Endothelial cell of umbilical vein (primary cell): ENCODE measurements at places on chromosomes 6 and 20. TPM values are rescaled to one million over a fixed set of nuclear protein-coding genes. Genes with fewer than 3 reads are reported as not detected.
A peak's percentile ranks its signal among the peaks of the same experiment; 100 is the strongest.

Gene SPAG4
- total RNA-seq, result 3.7 and 7.2 TPM in 2 replicates

Gene ZC2HC1B
- not detected in 2 replicates for total RNA-seq

Gene MYB
- total RNA-seq, result 0.53 and 0.58 TPM in 2 replicates

Gene MUC22
- not detected in 2 replicates for total RNA-seq

Gene HSPA1L
- total RNA-seq, result 0.74 and 0.77 TPM in 2 replicates

Gene BNIP5
- total RNA-seq, result not detected in 2 replicates

DNA sequence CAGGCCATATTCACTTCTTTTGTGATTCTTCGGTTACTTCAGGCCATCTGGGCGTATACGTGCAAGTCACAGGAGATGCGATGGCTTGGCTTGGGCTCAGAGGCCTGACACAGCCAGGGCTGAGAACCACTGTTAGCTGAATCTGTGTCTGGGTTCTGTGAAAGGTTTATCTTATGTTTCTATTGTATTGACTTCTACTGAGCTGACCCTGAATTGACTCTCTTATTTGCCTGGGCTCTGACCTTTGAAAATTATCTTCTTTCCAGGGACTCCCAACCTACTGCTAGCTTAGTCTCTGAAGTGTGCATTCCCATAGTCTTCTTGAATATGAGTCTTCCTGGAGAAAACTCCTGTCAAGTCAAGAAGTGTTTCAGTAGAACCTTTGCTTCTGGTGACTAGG lies 226.4 kb upstream of the SOX4 start:
- no peak for DNase-seq

DNA sequence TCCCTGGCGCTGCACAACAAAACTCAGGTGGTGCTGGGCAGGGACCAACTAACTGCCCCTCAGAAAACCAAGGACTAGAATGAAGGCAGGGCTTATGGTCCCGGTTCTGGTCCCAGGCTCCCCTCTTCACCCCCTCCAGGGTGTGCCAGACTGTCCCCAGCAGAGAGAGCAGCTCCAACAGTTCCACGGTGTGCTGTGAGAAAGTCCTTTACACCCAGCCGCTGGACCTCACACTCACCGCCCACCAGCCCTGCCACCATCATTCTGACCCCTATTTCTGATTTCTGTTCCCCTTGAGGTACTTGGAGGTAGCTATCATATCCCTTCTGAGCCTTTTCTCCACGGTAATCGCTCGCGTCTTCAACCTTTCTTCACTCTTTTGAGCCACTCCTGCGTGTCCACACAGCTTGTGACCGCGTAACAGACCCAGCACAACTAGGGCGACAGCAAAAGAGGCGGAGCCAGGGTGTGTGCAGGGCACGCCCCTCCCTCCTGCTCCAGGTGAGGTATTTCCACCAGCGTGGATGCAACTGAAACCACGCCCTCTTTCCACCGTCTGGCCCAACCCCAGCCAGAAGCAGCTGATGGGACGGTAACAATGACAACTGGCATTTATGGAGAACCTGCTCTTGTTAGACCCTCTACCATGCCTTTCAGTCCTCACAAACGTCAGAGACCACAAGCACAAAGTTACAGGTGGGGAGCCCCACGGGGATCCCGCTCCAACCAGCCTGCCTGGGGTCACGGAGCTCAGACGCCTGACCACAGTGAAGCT lies 2.3 kb downstream of the PXDC1 start:
- DNase-seq, result peak; percentile 46

DNA sequence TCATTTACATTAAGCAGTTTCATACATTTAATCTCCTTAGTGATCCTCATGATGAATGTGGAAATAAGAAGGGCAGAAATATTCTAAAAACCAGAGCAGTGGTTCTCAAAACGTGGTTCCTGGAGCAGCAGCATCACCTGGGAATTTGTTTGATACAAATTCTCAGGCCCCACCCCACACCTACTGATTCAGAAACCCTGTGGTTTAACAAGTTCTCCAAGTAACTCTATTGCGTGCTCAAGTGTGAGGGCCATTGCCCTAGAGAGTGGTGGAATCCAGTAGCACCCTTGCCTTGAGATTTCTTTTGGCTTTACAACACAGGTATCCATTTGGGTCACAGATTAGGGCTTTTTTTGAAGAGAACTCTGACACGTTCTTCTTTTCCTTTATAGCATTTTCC lies 354.6 kb upstream of the FLRT3 start:
- DNase-seq, result no peak

DNA sequence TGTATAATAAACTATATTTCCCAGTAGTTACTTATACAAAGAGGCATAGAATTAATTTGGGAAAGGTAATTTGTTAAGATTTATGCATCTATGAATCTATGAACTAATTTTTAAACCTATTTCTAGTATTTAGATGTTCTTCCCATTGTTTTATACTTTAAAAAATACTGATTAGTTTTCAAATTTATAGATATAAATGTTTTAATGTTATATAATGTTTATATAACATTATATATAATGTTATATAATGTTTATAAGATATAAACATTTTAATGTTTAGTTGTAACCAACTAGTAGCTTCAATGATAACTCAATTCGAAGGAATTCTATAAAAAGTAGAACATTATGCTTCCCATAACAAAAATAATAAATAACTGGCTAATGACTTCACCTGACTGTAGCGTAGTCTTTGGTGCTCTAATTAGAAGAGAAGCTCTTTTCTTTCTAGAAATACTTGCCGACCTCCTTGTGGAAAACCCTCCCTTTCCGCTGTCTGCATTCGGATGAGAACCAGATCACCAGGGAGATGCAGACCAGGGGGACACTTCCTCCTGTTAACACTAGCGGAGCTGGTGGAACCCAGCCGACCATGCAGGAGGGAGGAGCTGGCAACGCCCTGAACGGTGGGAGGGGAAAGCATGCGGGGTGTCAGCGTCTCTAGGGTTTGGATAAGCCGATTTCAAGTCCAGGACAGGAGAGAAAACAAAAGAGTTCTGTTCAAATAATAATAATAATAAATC lies 158.4 kb downstream of the OR2B2 start:
- DNase-seq, result peak; percentile 37

GRCh38 chr20:52500157-52500556 lies 308.6 kb upstream of the ZFP64 start:
- DNase-seq, result peak; percentile 13

DNA sequence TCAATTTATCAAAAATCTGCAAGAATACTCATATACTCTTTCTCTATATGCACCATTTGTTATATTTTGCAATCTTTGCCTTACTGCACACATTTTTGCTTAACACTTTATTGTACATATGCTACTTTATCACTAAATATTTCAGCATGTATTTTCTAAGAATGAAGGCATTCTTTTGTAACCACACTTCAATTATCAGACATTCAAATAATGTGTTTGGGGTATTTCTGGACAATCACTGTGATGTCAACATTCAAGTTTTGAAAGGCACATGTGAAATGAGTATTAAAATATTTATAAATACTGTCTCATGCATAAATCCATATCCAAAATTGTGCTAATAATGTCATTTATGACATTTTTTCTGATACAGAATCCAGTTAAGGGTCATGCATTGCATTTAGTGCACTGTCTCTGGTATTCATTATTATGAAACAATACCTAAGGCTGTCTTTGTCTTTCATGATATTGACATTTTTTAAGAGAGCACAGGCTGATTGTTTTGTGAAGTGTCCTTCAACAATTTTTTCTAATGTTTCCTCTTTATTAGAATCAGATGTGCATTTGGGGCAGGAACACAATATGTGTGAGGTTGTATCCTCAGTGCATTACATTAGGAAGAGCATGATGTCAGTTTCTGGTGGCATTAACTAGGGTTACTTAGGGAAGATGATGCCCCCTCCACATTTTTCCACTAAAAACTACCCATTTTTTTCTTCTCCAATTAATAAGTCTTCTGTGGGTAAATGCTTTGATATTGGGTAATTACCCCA lies 105.7 kb downstream of the MTFR2 start:
- no peak for DNase-seq

GRCh38 chr20:50093240-50093639 lies 19.7 kb downstream of the UBE2V1 start:
- no peak for DNase-seq

DNA sequence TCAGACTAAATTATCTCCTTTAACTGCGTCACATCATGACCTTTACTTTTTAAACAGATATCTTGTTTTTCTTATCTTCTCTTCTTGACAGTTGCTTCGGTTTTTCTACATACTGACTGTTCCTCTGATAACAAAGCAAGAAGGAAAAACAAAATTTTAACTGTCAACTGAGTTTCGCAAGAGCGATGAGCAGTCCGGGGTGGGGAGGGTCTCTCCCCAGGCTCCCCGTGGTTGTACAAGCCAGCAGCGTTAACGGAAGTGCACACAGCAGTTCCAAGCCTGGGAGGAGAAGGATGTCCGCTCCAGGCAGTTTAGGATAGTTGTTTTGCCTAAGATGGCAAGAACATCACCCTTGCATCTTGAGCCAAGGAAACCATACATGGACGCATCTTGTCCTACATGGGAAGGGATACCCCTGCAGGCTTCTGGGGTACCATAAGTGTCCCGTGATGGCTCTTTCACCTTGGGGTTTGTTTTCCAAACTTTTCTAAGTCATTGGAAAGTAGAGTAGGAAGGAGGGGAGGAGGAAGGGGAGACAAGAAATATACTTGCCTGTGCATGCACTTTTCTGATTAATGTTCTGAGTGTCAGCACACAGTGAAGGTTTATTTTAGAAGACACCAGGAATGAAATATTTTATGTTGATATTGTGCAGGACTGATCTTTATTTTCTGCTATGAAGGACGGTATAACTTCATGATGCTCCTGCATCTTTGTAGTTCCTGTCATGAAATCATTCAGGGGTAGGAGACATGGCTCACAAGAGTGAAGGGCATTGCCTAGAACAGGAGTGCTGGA lies 20.8 kb downstream of the SLC24A3 start:
- no peak for DNase-seq

DNA sequence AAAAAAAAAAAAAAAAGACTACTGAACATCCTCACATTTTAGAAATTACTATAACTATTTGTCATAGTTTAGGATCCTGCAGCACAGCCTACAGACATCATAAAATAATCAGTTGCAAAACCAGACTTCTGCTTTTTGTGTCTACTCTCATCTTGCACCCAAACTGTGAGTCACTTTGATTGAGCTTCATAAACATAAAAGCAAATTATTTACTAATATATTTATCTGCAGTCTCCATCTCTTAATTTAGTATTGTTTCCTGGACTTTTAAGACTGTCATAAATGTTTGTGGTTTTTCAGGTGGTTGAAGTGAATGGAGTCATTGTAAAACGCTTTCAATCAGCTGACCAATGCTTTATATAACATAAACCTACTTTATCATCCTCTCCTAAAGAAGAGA lies 14.8 kb upstream of the CALHM6 start:
- DNase-seq, result no peak

DNA sequence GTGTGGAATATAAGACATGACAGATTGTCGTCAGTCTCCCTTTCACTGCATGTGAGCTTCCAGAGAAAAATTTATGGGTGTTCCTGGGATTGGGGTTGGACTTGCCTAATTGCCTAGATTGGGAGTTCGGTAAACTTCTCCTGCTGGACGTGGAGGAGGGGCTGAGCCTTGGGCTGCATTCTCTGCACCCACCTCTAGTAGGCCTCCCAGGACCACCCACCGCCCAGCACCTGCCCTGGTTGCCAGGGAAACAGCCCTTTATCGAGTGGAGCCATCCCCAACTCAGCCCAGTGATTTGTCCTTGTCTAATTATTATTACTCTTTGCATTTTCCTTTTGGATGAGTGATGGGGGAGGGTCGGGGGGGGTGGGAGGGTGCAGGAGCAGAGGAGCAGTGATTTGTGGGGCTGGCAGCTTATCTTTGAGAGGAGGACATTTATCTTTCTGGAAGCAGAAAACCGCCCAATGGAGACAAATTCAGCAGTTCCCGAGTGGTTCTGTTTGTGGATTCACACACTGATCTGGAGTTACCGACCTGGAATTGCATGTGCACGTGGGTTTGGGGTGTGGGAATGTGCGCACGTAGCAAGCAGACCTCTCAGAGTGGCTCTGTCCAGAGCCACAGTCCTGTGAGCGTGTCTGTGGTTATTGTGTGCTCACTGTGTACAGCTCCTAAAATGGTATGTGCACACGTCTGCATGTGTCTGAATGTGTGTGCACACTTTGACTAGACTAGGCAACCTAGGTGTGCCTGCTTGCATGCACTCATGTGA lies 104.5 kb downstream of the DHX35 start:
- no peak for DNase-seq

DNA sequence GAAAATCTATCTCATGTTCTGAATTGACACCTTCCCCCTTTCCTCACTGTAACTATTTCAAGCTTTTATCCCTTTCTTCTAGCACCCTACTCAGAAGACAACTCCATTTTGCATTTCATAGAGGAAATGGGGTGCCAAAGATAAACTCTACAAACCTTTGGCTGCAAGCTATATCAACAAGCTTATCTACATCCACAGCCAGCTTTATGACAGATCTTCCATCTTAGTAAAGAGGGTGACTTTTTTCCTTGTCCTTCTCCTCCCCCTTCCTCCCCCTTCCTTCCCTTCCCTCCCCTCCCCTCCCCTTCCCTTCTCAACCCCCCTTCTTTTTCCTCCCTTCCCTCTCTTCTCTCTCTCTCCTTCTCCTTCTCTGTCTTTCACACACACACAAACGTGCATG lies 58.0 kb upstream of the OLIG3 start:
- no peak for DNase-seq

DNA sequence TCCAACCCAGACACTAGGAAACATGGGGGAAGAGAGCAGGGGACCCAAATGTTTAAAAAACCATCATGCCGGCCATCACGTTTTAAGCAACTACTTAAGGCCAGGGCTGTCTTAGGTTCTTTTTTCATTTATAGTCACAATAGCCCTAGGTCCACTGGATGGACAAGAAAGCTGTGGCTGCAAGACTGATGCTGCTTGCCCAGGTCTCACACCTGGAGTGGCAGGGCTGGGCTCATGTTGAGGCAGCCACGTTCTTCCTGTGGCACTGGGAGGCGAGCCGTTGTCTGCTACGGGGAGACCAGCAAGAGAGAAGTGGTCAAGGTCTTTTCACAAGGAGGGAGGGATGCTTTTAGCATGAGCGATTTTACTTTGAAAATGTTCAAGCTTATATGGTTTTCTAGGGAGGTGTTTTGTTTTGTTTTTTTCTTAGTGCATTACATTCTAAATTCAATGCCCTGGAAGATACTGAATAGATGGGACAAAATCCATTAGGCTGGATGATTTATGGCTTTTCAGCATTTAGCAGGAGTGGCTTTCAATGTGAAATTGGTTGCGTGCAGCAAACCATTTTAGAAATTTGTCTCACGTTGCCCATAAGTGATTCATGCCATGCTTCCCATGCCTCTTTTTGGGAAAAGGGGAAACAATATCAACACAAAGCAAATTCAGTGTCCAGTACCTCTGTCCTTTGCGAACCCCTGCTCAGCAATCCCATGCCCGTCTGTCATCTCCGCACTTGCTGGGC lies 106.6 kb upstream of the SNX9 start:
- DNase-seq, result no peak

DNA sequence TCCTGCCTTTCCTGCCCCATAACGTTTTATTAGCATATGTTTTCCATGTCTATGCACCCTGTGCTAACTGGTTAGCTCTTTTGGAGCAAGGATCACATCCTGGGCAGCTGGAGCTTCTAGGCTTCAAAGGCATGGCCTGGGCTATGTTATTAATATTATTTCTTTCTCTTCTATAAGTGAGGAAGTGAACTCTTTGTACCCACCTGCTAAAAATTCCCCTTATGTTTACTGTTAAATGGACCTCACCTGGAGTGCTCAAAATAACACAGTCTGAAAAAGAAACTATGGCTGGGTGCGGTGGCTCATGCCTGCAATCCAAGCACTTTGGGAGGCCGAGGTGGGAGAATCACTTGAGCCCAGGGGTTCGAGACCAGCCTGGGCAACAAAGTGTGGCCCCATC lies 97.8 kb downstream of the TNFAIP3 start:
- DNase-seq, result no peak

GRCh38 chr6:36099869-36100483 lies 30.3 kb upstream of the MAPK13 start:
- peak; percentile 56 for DNase-seq
